Activated T-helper 1 cell treated with anti-CD3 and anti-CD28 coated beads, Interleukin-12 subunit alpha, Interleukin-12 subunit beta, Interleukin-2, Interleukin-4 antibody, amounts not matched to agents 30 ng/mL and 10 ng/mL and 1 ng/mL, durations not matched to agents 14 hours and 24 hours and 36 hours (primary cell): ENCODE measurements at places on chromosomes 5 and 9. TPM values are rescaled to one million over a fixed set of nuclear protein-coding genes. Genes with fewer than 3 reads are reported as not detected.

Gene FOXE1
- total RNA-seq, result 0.05 TPM in 1 of 2 replicates, not detected in the other

Gene GPX3
- not detected in 2 replicates for total RNA-seq

GRCh38 chr5:117425163-117425562, 850.5 kb upstream of the SEMA6A start:
- no peak for DNase-seq

GRCh38 chr9:122336189-122336588, 34.6 kb upstream of the PTGS1 start:
- DNase-seq, result no peak

- no peak for DNase-seq
Measured at GRCh38 chr5:9653811-9654210, 23.7 kb upstream of the TAS2R1 start.

GRCh38 chr9:5470122-5470521, 19.8 kb downstream of the CD274 start:
- DNase-seq, result no peak

- DNase-seq, result no peak
Measured at GRCh38 chr5:80468131-80468530, 19.8 kb upstream of the FAM151B start.
